ENCODE measurements at places on chromosomes 13 and 19.

- no peak for DNase-seq
These were observed 434.7 kb downstream of the DIAPH3 start for GRCh38 chr13:59728896-59729545.

DNA sequence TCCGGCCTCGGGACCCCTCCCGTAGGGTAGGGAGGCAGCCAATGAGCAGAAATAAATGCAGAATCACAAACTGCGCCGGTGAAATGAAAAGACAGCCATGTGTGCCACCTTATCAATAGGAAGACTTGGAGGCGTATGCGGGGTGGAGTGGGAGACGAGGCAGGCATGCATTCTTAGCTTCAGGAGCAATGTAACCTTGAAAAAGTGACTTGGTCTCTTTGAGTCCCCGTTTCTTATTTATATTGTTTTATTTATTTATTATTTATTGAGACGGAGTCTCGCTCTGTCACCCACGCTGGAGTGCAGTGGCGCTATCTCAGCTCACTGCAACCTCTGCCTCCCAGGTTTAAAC is 16.0 kb downstream of the SSC5D start:
- DNase-seq: no peak

GRCh38 chr13:43489233-43489632 is 297.5 kb downstream of the ENOX1 start:
- no peak for DNase-seq

GRCh38 chr13:98311200-98311548 is 134.1 kb upstream of the RNF113B start:
- DNase-seq: no peak

GRCh38 chr13:58706421-58706820 is 1074.9 kb downstream of the PCDH17 start:
- no peak for DNase-seq

- DNase-seq: no peak
These were observed 69.1 kb downstream of the SIAH3 start for GRCh38 chr13:45782327-45783045.

DNA sequence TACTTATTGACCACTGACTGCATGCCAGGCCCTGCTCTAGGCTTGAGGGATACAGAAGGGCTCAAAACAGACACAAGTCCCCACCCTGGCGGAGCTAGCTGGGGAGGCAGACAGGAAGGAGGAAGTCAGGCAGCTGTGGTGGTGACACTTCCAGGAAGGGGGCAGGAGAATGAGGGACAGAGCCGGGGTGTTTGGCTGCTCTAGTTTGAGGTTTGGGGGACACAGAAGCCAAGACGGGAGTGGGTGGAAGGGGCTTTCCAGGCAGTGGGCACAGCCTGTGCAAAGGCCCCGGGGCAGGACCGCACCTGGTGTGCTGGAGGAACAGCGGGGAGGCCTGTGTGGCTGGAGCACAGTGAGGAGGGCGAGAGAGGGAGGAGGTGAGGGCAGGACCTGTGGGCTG is 4.0 kb downstream of the MRPL54 start:
- DNase-seq: no peak

DNA sequence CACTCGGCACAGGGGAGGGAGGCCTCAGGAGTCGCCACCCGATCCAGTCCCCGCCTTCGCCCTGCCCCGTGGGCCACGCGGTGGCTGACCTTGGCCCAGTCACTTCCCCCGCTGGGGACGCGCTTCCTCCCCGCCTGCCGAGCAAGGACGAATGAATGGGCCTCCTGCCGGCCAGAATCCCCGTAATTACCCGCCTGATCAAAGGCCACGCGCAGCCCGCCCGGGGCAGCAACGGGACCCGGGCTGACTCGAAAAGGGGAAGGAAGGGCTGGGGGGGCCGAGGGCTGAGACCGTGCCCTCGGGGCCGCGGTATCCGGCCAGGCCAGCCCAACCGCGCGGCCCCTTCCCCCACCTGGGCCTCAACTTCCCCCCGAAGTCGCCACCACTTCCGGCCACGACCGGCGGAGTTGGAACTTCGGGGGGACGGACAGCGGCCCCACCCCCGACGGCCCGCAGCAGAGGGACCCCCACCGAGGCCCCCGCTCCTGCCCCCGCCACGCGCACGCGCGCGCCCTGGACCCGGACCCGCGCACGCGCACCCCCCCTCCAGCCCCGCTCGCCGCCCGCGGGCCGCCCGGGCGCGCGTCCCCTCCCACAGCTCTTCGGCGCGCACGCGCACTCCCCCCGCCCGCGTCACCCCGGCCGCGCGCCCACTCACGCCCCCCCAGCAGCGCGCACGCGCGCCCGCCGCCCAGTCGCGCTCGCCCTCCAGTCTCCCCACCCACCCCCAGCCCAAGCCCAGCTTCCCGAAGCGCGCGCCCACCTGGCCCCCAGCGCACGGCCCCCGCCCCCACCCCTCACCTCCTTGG is 520 bp downstream of the ZNF787 start:
- DNase-seq: peak; percentile 84

GRCh38 chr19:31718898-31719297 is 369.7 kb upstream of the TSHZ3 start:
- peak; percentile 28 for DNase-seq

DNA sequence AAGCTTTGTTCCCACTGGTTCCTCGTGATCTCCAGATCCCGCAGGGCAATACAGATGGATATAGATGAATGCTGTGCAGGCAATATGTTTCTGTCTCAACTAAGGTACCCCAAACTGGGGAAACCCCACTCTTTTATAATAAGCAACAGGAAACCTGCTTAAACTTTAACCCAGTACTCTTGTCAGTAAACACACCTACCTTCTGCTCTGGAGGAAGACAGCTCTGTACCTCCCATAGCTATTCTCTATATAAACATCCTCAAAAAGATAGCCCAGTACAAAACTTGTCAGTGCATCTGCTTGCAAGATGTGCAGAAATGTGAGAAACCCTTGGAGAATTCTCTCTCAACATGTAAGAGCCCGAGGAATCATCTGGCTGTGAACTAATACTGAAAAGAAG is 583.6 kb downstream of the OLFM4 start:
- no peak for DNase-seq

- DNase-seq: no peak
These were observed 3.5 kb upstream of the CNOT3 start for GRCh38 chr19:54133957-54134590.

DNA sequence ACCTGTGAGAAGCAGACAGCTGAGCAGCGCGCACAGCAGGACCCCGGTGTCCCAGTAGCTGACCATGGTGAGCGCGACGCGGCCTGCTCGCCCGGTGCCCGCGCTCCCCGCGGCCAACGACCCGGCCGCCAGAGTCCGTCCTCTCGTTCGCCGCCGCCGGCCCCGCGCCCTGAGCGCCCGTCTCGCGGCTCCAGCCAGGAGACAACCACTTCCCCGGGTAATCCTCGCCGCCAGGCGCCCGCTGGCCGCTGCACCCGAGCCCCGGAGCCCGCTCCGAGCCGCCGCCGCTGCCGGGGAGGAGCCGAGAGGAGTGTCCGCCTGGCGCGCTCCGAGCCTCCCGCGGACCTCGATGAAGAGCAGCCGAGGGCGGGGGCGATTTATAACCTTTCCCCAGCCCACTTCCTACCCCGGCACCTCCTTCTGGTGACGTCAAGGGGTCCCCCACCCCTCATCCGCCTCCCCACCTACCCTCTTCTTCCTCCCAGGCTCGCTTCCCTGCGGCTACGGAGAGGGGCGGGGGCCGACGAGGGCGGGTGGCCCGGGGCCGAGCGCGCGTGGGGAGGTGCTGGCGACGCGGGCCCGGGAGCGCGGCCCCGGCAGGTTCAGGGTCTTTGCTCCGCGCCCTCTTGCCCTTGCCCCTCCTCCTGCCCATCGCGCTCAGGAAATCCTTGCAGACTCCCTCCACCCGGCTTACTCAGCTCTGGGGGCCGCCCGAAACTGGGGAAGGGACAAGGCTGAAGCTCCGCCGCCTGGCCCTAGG is at the start of gene FLT1:
Gene FLT1 (minus strand): TSS at position 351 of the 760 bp plus-strand sequence. CDS start 285 bp downstream, at position 66.
- no peak for DNase-seq

DNA sequence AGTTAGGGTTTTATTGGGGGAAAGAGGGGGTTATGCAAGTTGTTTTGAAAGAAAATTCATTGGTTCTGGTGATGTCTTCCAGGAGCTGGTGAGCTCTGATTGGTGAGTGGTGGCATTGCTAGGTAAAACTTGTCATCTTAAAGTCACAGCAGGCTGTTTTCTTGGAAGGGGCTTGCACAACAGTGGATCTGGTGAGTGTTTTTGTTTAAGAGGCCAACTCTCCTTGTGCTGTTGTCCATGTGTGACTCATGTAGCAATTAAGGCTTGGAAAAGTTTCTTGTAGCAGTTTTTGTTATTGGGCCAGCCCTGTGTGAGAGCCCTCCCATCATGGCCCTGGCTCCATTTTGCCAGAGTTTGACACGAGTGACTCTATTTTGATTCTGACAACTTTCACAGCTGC is 109.4 kb downstream of the RFC3 start:
- no peak for DNase-seq

DNA sequence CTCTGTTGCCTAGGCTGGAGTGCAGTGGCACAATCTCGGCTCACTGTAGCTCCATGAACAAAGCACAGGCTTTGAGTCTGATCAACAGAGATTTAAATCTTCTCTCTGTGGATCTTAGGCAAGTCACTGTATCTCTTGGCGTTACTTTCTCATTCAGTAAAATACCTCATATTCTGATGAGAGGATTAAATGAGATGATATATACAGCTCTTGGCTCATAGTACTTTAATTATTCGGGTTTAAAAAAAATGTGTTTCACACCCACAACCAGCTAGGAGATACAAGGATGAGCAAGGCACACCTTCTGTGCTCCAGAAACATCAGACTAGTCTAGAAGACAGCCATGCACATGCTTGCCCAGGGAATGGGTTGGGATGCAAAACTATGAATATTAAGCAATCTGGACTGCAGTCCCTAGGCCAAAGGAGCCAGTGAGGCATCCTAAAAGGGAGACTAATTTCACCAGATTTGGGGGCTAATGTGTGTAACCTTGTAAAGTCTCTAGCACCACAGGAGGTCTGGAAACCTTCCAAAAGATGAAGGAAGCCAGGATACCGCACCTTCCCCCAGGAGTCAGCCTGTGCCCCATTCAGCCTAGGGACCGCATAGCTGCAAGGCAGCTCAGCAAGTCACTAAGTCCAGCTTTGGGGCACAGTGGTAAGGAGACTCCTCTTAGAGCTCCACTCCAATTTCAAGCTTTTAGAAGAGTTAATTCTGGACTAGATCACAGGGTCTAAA is 2.5 kb downstream of the VPS36 start:
- DNase-seq: no peak

DNA sequence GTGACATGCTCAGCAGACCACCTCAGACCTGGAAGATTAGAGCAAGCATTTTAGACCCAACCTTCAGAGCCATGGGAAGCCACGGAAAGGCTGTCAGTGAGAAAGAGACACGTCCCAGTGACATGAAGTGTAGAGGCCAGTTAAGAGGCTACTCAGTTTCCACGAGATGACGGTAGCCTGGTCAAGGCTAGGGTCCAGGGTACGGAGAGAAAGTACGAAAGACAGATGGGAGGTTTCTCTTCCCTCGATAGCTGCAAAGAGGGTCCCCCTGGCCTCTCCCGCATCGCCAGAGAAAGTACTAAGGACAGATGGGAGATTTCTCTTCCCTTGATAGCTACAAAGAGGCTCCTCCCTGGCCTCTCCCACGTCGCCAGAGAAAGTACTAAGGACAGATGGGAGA is 8.6 kb downstream of the ZSCAN5A start:
- DNase-seq: no peak

DNA sequence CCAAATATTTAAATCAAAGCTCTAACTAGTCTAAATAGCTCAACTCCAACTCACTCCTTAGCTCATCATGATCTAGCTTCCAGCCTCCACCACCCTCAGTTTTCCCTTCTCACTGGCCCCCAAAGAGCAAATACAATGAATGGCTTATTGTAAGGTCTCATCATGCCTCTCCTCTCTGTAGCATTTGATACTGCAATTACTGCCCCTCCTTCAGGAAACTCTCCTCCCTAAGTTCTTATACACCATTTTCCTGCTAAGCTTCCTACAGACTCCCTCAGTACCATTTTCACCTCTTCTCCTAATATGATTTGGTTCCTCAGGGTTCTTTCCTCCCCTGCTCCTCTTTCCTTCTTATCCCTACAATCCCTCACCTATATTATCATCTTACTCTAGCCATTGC is 12.8 kb downstream of the KPNA3 start:
- DNase-seq: no peak

GRCh38 chr13:50355797-50356196 is 340.6 kb downstream of the KCNRG start:
- no peak for DNase-seq

- DNase-seq: no peak
These were observed 6.3 kb upstream of the MRPS31 start for GRCh38 chr13:40777166-40777808.

DNA sequence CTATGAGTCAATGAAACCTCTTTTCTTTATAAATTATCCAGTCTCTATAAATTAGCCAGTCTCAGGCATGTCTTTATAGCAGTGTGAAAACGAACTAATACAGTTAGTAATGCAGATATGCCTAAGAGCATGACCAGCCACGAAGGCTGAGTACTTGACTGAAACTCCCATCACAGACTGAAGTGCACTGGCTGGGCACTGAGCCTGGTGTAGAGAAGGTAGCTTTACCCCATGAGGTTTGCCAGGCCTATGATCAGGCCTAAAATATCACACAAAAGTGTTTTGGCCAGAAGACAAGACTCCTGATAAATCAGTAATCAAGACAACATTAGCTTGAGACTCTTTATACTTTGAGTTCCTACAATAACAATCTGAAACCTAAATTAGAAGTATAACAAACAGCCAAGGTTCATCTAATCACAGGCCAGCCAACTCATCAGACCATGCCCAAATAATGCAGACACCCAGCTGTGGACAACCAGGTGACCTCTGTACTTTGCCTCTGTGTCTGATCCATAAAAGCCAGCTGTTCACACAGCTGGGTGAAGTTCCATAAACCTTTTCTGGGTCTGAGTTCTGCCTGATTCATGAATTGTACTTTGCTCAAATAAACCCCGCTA is 771.8 kb upstream of the SLITRK1 start:
- no peak for DNase-seq

DNA sequence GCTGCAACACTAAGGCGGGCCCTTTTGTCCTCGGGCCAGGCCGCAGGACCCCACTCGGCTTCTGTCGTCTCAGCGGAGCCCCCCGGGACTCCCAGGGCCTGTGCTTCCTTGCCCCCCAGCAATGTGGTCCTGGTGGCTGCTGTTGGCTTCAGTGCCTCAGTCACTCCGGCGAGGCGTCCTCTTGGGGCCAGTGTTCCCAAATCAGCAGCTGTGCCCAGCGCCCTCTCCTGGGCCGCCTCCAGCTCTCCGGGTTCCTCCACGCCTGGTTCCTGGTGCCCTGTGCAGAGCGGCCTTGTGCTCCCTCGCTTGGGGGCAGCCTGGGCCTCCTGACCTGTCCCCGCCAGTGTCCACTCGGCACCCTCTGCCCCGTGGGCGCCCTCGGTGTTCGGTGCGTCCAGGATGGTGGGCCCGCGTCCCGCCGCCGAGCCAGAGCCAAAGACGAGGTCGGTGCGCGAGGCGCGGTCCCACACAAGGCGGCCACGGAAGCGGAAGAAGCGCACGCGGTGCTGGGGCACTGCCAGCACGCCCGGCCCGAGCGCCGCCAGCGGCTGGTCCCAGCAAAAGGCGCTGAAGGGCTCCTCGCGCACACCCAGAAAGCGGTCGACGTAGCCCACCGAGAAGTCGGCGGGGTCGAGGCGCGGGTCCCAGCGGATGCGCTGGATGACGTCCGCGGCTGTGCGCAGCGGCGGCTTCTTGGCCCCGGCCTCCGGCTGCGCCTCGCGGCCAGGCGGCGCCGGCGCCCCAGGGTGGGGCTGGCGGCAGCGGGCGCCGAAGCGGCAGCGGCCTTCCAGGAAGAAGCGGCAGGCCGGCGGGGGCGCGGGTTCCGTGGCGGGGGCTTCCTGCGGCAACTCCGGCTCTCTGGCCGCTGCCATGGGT is 685 bp downstream of the LENG9 start:
- peak; percentile 81 for DNase-seq

Data from ovary (tissue), 10 donors.